ENCODE measurements at places on chromosomes 12 and 14.

DNA sequence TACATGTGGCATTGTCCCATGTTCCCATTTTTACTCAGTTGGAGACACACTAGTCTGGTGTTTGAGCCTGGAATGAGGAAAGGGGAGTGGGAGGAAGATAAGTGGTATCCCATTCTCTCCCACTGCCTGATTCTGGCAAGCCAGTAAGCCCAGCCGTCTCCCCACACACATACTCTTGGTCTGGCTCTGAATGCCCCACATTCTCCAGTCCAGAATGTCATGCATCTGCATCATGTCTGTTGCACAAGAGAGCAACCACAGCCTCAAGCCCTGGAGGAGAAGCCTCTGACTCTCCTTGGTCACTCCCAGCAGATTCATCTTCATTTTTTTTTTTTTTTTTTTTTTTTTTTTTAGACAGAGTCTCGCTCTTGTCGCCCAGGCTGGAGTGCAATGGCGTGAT lies 48.0 kb downstream of the DRAM1 start:
- no peak for DNase-seq

DNA sequence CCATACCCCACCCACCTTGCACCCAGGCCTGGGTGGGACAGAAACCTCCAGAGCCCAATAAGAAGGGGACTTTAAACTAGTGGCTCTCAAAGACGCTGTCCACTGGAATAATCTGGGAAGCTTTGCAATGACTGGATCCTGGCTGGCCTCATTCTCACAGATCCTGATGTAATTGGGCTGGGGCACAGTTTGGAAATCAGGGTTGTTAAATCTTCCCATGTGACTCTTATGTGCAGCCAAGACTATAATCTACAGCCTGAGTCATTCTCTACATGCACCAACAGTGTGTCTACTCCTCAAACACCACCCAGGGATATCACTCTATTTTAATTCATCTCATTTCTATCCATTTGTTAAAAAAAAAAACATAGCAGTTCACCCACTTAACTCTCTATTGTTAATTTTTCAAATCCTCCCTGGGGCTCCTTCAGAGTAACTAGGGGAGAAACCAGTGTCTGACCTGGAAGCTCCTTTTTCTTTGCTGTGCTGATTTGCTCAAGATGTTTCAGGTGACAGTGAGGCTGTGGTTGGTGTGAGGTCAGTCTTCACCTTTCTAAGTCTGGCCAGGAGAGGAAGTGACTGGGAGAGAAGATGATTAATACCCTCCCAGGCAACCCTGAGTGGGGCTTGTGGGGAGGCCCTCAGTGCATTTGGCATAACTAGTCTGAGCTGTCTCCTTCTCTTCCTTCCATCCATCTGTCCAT lies 211.6 kb upstream of the SFSWAP start:
- no peak for DNase-seq

DNA sequence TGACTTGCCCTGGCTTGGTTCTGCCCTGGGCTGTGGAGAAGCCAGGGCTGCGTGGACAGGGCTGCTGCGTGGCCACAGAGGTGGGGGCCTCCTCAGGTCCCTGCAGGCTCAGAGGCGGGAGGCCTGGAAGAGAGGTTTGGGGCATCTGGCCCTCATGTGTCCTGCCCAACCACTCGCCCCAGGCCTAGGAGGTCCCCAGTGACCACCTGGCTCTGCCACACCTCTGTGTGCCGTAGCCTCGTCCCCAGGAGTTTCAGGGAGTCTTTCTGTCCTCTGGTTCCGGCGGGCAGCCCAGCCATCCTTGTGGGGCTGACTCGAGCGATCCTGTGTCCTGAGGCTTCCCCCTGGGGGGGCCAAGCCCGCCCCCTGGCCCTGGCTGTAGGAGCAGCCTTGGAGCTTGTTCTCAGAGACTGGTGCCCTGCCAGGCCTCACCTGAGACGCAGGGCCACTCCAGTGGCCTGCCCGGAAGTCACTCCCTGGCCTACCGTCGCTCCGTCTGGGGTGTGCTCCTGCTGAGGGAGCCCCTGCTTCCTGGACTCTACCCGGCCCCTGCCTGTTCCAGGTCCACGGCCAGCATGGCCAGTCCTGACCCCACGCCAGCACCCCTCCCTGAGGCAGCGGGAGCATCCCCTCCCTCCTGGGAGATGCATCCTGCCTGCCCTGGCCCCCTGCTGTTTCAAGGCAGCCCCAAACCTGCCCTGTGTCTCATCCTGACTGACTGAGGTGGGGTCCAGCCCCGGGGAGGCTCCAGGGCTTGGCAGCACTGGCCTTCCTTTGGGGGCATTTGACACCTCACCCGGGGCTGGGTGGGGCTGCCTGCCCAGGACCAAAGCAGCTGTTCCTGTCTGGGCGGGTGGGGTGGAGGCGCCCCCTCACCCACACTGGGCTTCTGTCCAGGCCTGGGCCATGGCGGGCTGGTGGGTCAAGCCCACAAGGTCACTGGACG lies 13.9 kb downstream of the ASPG start:
- no peak for DNase-seq

DNA sequence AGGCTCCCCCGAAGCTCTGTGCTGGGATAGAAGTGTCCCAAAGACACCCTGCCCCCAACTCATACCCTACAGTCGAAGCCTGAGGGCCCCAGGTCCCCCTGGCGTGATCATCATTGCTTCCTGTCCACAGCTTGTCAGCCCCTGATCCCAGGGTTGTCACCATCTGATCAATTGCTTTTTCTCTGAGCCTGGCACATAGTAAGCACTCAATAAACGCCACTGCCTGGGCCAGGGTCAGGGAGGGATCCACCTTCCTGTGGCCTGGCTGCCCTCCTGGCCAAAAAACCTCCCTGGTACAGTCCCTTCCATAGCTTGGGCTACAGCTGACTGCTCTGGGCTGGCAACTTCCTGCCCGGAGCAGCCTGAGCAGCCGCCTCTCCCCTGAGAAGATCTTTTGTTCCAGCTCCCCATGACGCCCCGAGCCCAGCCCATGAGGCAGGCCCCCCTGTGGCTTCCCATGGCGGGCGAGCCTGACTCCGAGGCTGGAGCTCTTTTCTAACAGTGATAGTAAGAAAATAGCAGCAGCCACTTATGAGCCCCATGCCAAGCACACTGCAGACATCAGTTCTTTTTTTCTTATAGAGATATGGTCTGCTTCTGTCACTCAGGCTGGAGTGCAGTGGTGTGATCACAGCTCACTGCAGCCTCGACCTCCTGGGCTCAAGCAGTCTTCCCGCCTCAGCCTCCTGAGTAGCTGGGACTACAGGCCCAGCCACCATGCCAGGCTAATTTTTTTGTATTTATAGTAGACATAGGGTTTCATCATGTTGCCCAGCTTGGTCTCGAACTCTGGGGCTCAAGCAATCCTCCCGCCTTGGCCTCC lies 6.5 kb downstream of the SH2B3 start:
- DNase-seq = peak; percentile 28

DNA sequence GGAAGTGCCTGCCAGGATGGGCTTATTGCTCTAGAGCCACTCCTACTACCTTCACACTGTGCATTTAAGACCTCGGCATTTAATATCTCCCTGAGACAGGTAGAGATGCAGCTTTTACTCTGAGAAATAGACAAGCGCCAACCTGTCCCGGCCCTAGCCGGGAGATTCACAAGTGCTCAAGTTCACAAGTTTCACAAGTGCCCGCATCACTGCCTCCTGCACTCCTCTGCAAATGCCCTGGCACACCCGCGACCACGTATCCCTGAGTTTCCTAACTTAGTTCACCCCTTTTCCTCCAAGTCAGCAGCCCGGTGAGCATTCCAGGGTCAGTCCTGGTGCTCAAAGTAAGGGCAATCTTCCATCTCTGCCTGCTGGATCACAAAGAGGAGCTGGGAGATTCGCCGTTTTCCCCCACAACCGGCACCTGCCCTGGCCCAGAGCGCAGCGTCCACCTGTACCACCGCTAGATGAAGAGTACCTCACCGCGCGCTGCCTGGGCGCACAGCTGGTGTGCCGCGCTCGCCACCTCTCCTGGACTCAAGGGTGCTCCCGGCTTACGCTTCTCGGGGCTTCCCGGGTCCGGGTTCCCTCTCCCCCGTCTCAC lies 5.0 kb upstream of the SLC38A4 start:
- DNase-seq = no peak

GRCh38 chr12:88305254-88305890 lies 163.3 kb downstream of the TMTC3 start:
- no peak for DNase-seq

DNA sequence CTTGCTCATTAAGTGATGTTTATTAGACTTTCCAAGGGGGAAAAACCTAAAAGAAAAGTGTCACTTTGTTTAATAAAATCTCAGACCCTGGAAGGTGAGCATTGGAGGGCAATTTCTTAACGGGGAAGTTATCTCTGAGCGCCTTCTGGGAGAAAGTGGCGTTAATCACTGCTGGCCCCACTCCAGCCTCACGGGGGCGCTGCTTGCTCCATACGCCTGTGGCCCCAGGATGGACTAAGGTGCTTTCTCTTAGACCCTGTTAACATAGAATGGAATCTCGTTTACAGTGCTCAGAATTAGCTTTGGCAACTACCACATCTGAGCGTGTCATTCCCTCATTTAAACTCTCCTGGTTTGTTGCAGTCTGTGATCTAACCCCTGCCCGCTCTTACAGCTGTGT lies 16.4 kb upstream of the PRIMA1 start:
- no peak for DNase-seq

DNA sequence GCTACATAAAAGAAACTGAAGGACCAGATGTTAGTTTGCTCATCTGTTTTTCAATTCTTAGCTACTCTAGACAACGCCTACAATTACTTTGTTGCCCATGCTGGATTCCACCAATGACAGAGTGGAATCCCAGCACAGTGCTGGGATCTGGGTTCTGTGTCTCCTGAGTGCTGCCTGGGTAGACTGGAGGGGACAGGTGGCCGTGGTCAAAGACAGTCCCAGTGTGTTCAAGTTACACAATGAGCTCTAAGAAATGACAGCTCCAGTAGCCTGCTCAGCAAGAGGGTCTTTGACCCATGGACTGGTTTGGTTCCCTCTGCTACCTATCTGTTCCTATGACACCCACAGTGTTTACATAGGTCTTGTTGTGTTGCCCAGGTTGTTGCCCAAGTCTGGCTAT lies 38.5 kb downstream of the C2CD5 start:
- no peak for DNase-seq

GRCh38 chr14:68598621-68599447 lies 194.0 kb downstream of the ZFP36L1 start:
- DNase-seq = no peak

DNA sequence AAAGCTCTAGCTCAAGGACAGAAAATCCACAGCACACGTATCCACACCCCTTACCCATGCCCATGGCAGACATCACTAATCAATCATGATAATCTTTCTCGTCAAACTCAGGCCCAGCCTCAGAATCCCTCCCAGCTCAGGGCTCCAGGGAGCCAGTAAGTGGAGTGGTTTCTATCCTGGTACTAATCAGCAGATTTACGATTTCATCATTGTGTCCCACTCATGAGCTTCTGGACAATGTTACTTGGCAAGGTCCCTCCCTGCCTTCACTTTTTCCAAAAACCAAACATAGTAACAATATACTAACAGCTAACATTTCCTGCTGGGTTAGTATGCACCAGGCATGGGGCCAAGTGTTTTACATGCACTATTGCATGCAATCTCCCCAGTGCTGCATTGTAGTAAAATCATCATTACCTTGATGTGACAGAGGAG lies 45.8 kb upstream of the NCOR2 start:
- DNase-seq = no peak

GRCh38 chr12:4591180-4591687 lies 29.2 kb downstream of the DYRK4 start:
- DNase-seq = no peak

DNA sequence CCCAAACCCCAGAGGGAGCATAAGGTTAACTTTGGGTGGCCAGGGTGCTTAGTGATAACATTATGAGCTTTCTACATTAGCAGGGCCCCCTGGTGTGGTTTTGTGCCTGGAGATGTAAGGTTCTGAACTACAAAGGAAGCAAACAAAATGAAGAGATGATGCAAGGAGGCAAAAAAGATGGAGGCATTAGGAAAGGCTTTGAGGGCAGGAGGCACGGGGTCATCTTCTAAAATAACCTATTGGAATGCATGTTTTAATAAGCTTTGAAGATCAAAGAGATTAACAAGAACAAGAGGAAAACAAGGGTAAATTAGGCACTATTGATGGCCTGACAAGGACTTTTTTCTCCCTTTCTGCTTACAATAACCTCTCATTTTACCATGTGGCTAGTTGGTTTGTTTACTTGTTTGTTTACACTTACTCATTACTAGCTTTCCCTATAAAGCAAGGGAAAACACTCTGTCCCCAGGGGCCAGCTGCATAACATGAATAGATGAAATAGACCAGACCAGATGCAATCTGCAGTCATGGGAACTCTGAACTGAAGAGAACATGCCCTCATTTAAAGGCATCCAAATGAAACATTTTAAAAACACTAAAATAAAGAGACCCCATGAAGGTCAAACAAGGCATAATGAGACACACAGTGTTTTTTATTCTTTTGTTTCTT lies 390.3 kb downstream of the DIO2 start:
- DNase-seq = no peak

DNA sequence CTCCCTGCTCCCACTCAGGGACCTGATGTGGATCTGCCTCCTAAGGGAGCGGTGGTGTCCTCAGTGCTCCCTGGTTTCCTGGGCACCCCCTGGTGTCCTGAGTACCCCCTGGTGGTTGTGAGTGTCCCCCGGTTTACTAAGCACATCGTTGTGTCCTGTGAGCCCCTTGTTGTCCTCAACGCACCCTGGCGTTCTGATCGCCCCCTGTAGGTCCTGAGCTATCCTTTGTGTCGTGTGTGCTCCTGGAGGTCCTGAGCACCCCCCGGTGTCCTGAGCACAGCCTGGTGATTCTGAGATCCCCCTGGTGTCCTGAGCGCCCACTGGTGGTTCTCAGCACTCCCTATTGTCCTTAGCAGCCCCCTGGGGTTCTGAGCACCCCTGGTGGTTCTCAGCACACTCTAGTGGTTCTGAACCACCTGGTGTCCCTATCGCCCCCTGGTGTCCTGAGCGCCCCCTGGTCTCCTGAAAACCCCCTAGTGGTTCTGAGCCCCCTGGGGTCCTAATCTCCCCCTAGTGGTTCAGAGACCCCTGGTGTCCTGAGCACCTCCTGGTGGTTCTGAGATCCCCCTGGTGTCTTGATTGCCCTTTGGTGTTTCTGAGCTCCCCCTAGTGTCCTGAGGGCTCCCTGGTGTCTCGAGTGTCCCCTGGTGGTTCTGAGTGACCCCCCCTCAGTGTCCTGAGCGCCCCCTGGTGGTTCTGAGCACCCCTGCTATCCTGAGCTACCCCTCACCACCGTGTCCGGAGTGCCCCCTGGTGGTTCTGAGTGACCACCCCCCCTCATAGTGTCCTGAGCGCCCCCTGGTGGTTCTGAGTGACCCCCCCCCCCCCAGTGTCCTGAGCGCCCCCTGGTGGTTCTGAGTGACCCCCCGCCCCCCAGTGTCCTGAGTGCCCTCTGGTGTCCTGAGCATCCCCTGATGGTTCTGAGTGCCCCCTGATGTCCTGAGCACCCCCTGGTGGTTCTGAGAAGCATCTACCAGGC lies 615.1 kb downstream of the TMEM121 start:
- peak; percentile 28 for DNase-seq

GRCh38 chr12:62576503-62576902 lies 109.9 kb downstream of the MON2 start:
- DNase-seq = no peak

DNA sequence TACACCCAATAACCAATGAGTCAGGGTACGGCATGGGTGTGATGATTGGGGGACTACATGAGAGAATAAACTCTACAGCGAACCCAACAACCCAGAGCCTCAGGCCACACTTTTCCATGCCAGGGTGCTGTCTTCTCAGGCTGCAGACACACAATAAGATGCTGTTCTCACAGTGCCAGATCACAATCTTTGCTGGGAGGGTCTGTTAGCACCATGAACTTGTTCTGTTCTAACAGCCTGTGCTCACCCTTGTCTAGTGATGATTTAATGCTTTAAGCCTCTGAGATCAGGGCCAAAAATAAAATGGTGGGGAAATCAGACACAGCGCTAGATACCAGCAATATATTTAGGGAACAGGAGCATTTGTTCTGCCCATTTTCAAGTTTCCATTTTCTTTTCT lies 621.9 kb upstream of the TBX3 start:
- no peak for DNase-seq

All from central memory CD4-positive, alpha-beta T cell (primary cell).